SJCRH30 (cell line): ENCODE measurements at places on chromosomes 2 and 18. TPM values are rescaled to one million over a fixed set of nuclear protein-coding genes. Genes with fewer than 3 reads are reported as not detected.

GRCh38 chr2:111919794-111920608 is 21.6 kb downstream of the MERTK start:
- peaks cover 5% of the 10 kb centered on the region for H3K4me1 ChIP-seq
- no peak for DNase-seq
- no peaks in the 10 kb centered on the region for H3K27me3 ChIP-seq
- H3K36me3 ChIP-seq: no peaks in the 10 kb centered on the region

GRCh38 chr2:198098918-198099317 is 294.5 kb downstream of the PLCL1 start:
- DNase-seq: no peak
- no peak overlapping the region for H3K4me3 ChIP-seq

The MBD2 gene
- total RNA-seq: 18.5 and 18.8 TPM in 2 replicates

- no peaks in the 10 kb centered on the region for H3K27me3 ChIP-seq
- no peak overlapping the region for H3K4me3 ChIP-seq
- DNase-seq: no peak
- H3K36me3 ChIP-seq: no peaks in the 10 kb centered on the region
- no peak overlapping the region for H3K27ac ChIP-seq
Observed at GRCh38 chr2:234650911-234651310, 154.0 kb upstream of the ARL4C start.
